Activated effector memory CD4-positive, alpha-beta T cell treated with Interleukin-2 at 50 U/mL for 16 hours (primary cell): ENCODE measurements at places on chromosomes 4 and X.

GRCh38 chrX:10875995-10876394 is 235.1 kb upstream of the HCCS start:
- no peak for DNase-seq

DNA sequence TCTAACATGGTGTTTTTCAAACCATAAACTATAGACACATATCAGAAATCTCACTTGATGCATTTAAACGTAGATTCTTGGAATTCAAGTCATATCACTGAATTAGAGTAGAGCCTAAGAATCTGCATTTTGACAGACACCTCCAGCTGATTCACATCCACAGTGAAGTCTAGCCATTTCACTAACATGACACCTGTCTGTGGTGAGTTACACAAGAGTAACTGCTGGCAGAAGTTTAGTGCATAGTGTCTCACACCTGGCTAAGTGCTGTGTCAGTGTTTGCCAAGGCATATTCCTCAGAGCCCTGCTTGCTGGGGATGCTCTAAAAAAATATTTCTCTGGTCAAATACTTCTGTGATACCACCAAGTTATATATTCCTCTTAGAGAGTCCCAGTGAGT is 237.5 kb upstream of the DIAPH2 start:
- DNase-seq: no peak

- no peak for DNase-seq
Observed at GRCh38 chr4:39596971-39597370, 41.7 kb downstream of the SMIM14 start.

DNA sequence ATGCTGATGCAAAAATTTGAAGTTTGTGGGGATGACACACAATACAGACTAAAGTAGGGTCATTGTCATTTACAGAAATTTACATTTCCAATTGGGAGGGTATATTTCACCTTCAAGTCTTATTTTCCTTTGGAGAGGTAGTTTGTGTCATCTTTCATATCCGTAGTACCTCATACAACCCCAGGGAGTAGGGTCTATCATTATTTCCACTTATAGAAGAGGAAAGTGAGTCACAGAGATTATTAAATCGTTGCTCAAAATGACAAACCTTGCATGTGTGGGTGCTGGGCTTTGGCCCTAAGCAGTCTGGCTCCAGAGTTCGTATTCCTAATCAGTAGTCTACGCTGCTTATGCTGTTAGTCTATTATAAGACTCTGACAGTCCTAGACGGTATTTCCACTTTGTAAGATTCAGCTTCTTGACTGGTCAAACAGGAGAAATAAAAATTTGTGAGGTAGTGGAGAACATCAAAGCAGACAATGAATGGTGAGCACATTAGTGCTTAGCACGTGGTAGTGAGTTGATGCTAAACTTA is 516.5 kb downstream of the PCDH7 start:
- DNase-seq: no peak

- DNase-seq: no peak
Observed at GRCh38 chr4:73853246-73853704, at the start of gene PF4V1. Gene PF4V1, plus strand, starts transcription at chr4:73853296. Its CDS starts 67 bp downstream, at chr4:73853363.

GRCh38 chrX:103453655-103454054 is 65.6 kb downstream of the RAB40A start:
- no peak for DNase-seq

DNA sequence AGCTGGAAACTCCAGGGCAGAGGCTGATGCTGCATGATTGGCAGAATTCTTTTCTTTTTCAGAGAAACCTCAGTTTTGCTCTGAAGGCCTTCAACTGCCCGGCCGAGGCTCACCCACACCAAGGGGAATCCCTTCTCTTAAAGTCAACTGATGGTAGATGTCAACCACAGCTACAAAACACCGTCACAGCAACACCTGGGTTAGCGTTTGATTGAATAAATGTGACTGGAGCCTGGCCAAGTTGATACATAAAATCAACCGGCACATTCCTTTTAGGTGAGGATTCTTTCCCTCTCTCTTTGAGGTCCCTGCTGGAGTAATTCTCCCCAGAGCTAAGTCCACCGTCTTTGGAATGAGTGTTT is 15.2 kb upstream of the KIAA0232 start:
- DNase-seq: no peak

DNA sequence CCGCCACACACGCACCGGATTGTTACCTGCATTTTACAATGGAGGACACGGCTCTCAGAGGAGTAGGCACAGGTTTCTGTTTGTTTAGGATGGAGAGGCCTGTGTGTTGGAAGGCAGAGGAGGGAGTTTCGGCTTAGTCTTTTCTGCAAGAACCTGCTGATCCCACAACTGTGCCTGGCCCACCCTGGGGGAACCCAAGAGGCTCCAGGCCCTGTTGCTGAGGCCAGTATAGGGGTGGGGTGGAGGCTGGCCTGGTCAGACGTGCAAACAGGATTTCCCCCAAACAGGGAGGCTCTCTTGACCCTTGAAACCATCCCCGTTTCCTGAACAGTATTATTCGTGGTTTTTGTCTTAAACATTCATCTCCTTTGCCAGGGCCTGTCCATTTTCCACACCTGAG is 772 bp upstream of the SLC49A3 start:
- no peak for DNase-seq

- DNase-seq: no peak
Observed at GRCh38 chr4:77308843-77309242, 151.8 kb downstream of the CCNG2 start.

- DNase-seq: no peak
Observed at GRCh38 chr4:60656171-60656570, 544.0 kb upstream of the ADGRL3 start.

DNA sequence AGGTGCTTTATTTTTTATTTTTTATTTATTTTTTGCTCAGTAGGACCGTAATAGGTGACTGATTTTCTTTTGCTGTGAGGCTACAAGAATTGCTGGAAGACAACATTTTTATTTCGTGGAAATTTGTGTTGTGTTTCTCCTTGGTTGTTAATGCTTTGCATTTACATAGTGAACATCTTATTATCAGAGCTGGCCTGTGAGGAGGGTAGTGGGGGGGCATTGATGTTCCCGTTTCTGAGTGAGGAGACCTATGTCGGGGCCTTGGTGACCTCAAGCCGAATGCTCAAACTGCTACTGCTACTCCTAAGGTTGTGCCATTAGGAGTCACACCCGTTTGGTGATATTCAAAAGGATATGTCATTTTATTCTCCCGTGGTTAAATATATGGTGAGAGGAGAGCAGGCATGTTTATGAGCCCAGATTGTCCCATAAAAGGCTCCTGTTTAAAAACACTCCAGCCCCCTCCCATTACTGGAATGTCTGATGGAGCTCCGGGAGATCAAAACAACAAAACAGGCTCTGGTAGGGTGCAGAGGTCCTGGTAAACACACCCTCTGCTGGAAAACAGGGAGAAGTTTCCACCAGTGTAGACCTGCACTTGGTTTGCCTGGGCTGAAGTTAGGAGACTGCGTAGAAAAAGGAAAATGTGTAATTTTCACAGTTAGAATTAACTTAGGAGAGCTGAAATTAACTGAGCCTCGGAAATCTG is 5.6 kb downstream of the PDGFRA start:
- no peak for DNase-seq

- DNase-seq: no peak
Observed at GRCh38 chr4:101584306-101584705, 206.2 kb upstream of the BANK1 start.

DNA sequence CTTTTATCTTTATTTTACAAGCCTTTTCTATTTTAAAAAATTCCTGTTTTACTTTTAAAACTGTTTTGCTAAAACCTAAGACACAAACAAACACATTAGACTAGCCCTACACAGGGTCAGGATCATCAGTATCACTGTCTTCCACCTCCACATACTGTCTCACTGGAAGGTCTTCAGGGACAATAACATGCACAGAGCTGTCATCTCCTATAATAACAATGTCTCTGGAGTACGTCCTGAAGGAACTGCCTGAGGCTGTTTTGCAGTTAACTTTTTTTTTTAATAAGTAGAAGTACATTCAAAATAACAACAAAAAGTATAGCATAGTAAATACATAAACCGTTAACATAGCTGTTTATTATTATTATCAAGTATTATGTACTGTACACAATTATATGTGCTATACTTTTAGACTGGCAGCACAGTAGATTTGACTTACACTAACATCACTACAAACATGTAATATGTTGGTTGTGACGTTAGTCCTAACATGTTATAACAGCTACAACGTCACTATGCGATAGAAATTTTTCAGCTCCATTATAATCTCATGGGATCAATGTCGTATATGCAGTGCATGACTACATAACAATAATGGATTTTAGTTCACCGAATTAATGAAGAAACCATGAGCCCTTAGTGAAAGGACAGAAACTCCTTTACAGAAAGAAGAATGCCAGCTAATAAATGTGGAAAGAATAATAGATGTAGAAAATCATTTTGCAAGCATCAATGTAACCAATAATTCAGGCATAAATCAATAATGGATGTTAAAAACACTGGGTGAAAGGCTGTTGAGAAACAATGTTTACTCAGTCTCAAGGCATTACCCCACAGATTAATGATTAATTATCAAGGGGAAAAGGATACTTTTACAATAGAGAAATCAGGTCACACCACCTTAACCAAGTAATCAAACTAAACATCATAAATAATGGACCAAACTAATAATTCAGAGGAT is 49.2 kb downstream of the FBXW7 start:
- DNase-seq: no peak

- peak; percentile 41 for DNase-seq
Observed at GRCh38 chr4:36255577-36255976, 11.3 kb upstream of the ARAP2 start.

DNA sequence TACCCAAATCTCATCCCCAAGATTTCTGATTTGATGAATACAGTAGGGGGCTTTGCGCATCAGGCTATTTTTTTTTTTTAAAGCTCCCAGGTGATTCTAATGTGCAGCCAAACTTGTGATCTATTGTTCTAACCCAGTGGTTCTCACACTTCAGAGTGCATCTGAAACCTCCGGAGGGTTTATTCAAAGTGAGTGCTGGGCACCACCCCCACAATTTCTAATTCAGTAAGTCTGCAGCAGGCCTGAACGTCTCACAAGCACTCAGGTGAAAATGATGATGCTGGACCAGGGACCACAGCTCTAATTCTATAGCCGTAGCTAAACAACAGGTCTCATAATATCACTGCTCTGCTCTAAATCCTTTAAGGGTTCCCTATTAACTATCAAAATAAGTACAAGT is 211.4 kb downstream of the FMR1NB start:
- no peak for DNase-seq

DNA sequence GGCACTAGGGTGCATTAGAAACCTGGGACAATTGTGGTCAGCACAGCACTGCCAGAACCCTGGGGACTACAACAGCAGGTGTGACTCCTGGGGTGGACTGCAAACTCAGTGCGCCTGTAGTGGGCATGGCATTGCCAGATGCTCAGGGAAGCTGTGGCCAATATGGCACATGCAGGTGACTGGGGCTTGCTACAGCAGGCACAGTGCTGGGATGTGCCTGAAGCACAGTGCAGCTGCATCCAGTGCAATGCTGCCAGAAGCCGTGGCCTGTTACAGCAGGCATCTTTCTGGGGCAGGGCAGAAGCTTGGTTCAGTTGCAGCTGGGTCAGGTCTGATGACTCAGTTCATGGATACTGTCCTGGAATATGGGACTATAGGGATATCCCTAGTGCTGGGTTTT is 445.8 kb downstream of the CCSER1 start:
- DNase-seq: no peak

- DNase-seq: no peak
Observed at GRCh38 chrX:42176789-42177188, 253.4 kb upstream of the CASK start.

DNA sequence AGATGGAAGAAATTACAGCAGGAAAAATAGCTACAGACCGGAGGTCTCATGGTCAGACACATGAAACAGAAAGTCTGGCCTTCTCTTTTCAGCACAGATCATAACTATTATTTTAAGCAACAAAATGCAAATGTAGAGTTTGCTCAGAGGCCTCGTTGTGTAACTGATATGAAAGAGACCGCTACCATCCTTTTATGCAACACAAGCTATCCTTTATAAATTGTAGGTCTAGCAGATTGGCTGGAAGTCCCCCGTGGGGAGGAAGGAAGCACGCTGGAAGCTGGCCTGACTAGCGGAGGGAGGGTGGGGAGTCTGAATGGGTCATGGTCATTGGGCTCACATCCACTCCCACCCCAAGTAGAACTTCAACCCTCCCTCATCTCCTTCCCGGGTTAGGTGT is 27.7 kb downstream of the DMP1 start:
- DNase-seq: no peak

DNA sequence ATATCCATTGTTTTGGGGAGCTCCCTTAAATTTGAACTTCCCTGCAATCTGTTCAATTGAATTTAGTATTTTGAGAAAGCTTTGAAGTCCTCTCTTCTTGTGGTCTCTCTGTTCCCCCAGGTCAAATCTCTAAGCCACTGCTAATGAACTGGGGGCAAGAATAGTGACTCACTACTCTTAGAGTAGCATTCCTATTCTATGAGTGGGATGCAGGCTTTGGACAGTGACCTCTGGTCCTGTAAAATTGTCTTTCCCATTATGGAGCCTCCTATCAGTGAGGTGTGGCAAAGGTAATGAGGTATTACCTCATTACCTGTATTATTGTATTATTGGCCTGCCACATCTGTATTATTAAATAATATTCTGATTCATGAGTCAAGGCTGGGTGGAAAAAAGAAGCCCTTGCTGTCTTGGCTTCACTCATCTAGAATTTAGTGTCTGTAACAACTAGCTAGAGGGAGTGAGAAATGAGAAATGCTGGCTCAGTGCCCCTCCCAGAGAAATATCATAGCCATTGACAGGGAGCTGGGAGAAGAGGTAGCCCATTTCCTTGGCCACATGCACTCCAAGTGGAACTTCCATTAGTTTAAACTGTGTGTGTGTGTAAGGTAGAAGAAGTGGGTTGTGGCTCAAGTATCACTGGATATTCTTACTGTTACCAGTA is 393.9 kb upstream of the CTSO start:
- no peak for DNase-seq

GRCh38 chr4:10403633-10404445 is 53.4 kb downstream of the ZNF518B start:
- DNase-seq: no peak

DNA sequence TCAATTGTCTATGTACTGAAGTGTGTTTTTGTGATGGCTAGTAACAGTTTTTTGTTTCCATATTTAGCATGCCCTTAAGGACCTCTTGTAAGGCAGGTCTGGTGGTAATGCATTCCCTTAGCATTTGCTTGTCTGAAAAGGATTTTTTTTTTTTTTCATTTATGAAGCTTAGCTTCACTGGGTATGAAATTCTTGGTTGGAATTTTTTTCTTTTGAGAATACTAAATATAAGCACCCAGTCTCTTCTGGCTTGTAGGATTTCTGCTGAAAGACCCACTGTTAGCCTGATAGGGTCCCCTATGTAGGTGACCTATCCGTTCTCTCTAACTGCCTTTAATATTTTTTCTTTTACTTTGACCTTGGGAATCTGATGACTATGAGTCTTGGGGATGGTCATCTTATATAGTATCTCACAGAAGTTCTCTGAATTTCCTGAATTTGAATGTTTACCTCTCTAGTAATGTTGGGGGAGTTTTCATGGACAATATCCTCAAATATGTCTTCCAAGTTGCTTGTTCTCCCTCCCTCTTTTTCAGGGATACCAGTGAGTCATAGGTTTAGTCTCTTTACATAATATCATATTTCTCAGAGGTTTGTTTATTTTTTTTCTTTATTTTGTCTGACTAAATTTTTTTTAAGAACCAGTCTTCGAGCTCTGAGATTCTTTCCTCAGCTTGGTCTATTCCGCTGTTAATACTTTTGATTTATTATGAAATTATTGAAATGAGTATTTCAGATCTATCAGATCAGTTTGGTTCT is 157.1 kb upstream of the PGRMC2 start:
- no peak for DNase-seq
